Esophagus mucosa (tissue), 1 donor: ENCODE measurements at places on chromosomes 12 and 14. TPM values are rescaled to one million over a fixed set of nuclear protein-coding genes. Genes with fewer than 3 reads are reported as not detected.

Gene LRFN5
- total RNA-seq = 0.20 TPM

Gene FOXG1
- not detected for total RNA-seq

Gene PPFIA2
- not detected for total RNA-seq

GRCh38 chr12:52605542-52605941 lies 4.3 kb upstream of the KRT72 start:
- ATAC-seq = no peak

DNA sequence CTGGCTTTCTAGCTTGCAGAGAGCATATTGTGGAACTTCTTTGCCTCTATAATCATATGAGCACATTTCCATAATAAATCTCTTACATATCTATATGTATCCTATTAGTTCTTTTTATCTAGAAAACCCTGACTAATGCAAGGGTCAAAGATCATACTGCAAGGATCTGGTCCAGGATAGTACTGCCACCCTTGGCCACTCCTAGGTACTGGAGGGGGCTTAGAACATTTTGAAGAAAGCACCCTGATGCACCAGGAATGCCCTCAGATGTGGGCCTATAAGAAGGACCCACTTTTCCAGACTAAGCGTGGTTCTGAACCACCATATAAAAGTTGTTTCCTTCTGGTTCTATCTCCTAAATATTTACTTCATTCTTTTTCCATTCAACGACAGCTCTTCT lies 14.6 kb downstream of the ATXN7L3B start:
- no peak for ATAC-seq
